Urinary bladder (tissue), 4 donors: ENCODE measurements at places on chromosomes 2 and 18. TPM values are rescaled to one million over a fixed set of nuclear protein-coding genes. Genes with fewer than 3 reads are reported as not detected.

- no peak for DNase-seq
Measured at GRCh38 chr2:129744141-129744540, 235.3 kb upstream of the RAB6C start.

DNA sequence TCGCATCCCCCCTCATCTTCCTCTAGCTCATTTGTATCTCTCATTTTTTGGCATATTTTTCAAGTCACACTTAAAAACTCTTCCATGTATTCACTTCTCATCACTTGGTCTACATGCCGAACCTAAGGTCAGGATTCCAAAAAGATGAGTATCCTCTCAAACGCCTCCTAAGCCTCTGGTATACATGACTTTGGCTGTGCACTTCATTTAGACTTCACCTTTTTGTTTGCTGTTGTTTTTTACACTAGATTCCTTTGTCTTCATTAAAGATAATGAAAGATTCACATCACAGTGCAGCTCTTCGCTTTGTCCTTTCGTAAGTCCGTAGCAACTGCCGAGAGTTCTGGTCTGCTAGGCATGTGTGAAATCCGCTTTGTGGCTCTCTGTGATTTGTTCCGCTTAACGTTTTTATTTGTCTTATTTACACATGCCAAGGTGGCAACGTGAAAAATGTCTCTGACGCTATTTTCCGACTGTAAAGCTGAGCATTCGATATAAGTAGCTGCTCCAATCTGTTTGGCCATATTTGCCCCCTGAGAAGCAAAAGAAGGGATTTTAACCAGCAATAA is 17.7 kb downstream of the RND3 start:
- DNase-seq: no peak

GRCh38 chr2:105754011-105754410 is 9.3 kb downstream of the NCK2 start:
- DNase-seq: no peak

DNA sequence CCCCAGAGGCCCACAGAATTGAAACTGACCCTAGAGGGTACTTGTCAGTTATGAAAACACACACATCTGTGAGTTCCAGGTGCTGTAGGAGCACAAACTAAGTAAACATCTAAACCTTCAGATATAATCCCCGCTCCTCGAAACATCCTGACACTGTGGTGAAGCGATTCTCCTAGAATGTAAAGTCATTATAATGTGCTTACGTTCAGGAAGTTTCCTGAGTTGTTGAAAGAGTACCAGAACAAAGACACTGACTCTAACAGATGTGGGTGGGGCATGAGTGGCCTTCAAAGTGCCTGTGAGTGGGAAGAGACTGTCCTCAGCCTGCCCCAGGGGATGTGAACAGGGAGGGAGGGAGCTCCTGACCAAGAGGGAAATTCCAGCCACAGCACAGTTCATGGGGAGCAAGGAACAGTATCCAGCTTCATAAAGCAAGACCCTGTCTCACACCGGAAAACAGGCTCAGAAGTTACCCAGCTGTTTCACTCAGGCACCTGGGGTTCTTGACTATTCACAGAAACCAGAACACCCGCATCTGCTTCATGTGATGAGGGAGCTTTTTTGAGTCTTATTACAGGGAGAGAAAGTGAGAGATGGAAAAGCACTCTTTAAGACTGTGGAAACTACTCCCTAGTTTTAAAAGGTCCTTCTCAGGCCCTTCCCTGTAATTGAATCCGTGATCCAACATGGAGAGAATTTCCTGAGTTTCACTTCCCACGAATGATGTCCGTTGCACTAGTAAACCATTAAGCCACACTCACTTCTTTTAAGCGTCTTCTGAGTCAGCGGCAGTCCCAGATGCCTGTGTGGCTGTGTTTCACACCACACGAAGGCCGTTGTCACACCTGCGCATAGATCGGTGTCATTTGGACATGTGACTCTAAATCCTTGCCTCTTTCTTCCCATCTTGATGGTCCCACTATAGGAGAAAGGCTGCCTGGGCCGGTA is 88.6 kb upstream of the EML6 start:
- no peak for DNase-seq

- no peak for DNase-seq
Measured at GRCh38 chr2:75523313-75524275, 37.1 kb downstream of the EVA1A start.

TTN gene
- total RNA-seq: 153 TPM

DNA sequence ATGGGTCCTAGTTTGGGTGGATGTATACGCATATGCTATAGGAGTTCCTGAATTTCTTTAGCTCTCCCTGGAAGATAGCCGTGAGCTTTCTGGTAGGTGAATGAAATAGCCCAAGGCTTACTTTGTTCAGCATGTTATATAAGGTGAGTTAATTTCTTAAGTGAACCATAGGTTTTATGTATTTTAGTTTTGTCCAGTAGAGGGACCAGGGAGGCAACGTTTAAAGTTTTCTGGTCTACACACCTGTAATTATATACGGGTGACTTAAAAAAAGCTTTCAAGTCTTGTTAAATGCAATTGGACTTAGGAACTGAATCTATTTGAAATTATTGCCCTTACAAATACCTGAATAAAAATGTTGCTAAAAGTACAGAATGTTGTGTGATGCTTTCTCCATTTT is 402.5 kb upstream of the DDX18 start:
- DNase-seq: no peak

- no peak for DNase-seq
Measured at GRCh38 chr2:43899589-43899988, 60.8 kb downstream of the ABCG8 start.

- DNase-seq: no peak
Measured at GRCh38 chr18:24488824-24489493, 28.5 kb downstream of the HRH4 start.

DNA sequence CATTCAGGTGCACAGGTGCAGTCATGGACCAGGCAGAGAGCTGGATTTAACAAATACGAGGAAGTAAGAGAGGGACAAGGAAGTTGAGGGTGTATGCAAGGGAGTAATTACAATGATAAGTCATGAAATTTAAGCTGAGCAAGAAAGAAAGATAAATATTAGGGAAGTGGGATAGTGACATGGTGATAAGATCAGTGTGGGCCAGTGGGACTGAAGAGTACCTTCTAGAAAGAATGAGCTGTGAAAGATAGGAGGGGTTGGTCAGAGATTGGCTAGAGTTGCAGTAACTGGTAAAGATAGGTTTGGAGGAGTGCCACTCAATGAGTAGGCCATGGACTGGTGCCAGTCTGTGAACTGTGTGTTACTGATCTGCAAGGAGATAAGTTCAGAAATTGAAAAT is 200.8 kb upstream of the SIX3 start:
- DNase-seq: no peak

ALMS1 gene
- 65.1 TPM for total RNA-seq

HMSD gene
- total RNA-seq: 0.11 TPM

RUFY4 gene
- total RNA-seq: not detected

- DNase-seq: no peak
Measured at GRCh38 chr2:233513953-233514655, 52.5 kb downstream of the USP40 start.

DNA sequence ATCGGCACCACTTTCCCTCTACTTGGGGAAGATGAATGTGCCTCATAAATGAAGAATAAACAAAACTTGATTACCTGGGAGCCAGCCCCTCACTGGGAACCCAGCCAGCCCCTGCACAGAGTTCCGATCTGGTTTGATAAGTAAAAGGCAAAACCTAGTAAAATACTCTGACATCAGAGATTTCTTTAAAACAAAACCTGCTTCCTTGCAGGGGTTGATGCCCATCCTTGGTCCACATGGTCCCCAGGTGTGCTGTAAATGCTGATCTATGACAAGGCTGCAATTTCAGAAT is 218.8 kb upstream of the APCDD1 start:
- peak; percentile 84 for DNase-seq

DNA sequence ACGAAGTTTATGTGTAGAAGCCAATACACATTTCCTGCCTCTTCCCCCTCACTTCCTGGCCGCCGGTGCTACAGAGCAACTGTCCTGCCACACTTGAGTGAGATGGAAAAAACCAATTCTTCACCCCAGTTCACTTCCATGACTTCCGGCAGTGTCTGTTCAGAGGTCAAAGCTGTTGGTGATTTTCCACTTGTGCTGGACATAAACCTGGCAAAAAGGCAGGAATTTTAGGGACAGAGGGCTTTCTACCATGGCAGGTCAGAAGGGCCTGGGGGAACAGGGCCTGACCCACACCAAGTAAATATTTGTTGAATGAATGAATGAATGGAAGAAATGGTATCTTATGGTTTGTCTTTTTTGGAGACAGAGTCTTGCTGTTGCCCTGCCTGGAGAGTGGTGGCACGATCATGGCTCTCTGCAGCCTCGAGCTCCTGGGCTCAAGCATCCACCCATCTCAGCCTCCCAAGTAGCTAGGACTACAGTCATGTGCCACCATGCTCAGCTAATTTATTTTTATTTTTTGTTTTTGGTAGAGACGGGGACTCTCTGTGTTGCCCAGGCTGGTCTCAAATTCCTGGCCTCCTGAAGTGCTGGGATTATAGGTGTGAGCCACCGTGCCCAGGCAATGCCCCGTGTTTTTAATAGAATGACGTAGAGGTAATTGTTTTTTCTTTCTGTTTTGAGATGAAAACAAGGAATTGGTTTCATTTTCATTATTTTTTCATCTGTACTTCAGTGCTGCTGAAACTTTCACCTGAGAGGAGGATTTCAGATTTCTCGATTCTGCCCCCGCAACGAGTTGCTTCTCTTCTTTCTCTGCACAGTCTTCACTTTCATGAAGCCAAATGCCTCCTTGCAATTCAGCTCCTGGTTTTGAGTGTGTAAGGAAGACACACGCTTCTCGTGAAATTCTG is 48.0 kb upstream of the LPIN2 start:
- no peak for DNase-seq

GRCh38 chr2:99772591-99773331 is 282.9 kb upstream of the REV1 start:
- DNase-seq: no peak

DNA sequence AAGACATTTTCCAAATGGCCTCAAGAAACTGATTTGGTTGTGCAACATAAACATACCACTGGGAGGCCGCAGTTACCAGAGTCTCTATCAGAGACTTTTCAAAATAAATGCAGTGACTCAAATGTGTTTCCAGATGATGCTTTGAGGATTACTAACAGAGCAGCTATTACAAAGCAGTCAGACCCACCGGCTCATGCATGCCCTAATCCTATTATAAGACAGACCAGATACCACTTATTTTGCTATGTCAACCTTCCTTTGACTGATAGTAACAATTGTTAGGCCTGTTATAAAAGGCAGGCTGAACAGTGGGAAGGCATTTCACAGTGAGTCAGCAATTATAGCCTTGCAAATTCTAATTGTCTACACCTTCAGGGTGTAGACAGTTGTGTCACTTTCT is 217.7 kb downstream of the LRRTM1 start:
- no peak for DNase-seq

GRCh38 chr2:73043276-73043675 is 28.2 kb downstream of the SFXN5 start:
- no peak for DNase-seq

PARD6G gene
- total RNA-seq: 14.0 TPM

DNA sequence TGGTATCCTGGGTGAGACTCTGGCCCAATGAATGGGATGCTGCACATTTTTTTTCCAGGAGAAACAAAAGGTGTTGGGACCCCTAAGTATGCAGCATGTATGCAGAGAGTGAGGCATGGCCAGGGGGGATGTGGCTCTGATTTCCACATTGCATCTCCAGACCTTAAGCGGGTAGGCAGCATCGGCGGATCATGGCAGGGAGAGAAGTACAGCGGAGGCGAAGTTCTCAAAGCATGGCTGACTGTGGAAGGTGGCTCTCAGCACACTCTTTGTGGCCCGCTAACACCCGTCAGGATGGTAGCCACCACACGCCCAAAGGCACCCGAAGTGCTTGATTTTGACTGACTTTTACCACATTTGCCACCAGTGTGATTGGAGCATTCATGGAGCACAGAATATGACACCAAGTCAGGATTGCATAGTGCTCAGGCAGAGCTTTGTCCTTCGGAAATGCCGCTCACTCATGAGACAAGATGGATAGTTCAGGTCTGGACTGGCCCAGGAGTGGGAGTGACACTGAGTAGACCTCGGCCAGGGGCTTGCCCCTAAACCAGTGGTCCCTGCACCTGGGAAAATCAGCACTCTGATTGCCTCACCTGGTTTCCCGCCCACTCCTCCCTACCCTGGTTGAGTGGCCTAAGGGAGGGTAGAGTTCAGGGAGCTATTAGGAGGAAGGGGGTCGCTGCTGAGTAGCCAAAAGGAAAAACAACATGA is 14.2 kb downstream of the INPP4A start:
- no peak for DNase-seq

- DNase-seq: peak; percentile 25
Measured at GRCh38 chr18:12946549-12947284, 1.1 kb upstream of the SEH1L start.

DNA sequence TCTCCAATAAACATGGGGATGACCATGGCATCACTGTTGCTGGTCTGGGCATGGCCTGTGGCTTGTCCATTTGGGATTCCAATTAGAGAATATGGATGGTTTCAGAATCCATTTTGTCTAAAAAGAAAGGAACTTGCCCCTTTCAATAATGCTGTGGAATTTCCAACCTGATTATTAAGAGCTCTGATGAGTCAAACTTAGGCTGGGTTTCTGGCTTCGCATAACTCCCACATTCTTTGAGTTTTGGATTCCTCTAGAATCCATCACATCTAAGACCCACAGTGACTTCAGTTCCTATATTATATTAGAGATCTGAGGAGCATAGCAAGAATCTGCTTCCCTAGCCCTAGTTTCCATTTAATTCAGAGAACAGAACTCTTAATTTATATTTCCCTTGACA is 531.5 kb downstream of the TNS1 start:
- DNase-seq: no peak

DNA sequence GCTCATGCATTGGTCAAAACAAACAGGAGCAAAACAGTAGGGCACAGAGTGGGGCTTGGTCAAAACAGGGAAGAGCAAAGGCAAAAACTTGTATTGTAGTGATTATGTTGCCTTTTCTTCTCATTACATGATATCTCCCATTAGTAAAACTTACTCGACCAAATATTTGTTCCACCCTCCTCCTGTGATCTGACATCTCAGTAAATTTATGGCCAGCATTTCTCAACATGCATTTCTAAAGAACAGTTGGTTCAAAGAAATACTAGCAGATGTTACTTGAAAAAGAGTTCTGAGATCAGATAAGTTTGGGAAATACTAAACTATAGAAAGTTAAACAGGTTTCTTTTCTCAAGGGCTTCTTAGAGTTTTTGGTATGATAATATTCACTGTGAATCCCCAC is 423.1 kb downstream of the FIGN start:
- no peak for DNase-seq

DNA sequence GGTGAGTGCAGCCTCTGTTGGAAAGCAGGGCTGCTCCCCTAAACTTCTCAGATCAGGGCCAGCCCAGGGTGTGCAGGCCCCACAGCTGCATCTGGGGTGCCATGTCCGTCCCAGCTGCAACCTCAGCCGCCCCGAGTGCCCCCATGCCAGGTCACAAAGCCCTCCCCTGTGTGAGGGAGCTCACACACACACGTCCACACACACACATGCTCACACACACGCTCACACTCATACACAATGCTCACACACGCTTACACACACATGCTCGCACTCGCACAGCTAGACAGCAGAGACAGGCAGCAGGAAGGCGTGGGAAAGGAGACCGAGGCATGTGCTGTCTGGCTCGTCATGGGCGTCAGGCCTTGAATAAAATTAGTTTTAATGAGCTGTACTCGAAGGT is 55.4 kb downstream of the ADI1 start:
- DNase-seq: no peak
